ENCODE measurements at places on chromosomes 13 and 19. TPM values are rescaled to one million over a fixed set of nuclear protein-coding genes. Genes with fewer than 3 reads are reported as not detected.

Gene ZNF723
- total RNA-seq: not detected

Gene CLDND2
- total RNA-seq: 1.8 TPM

Gene LGI4
- 0.32 TPM for total RNA-seq

Gene ELOF1
- total RNA-seq: 49.2 TPM

Gene ZNF439
- 1.2 TPM for total RNA-seq

Gene RFPL4AL1
- not detected for total RNA-seq

- H3K4me3 ChIP-seq: peak overlapping the region; percentile 32
- DNase-seq: no peak
- peak overlapping the region; percentile 50 for H3K27ac ChIP-seq
- H3K27me3 ChIP-seq: no peaks in the 10 kb centered on the region
- peaks cover 3% of the 10 kb centered on the region for H3K36me3 ChIP-seq
Measured at GRCh38 chr13:51614350-51614786, 30.1 kb downstream of the WDFY2 start.

GRCh38 chr19:50465986-50466705, 10.2 kb upstream of the EMC10 start:
- H3K4me1 ChIP-seq: peaks cover under 1% of the 10 kb centered on the region
- H3K36me3 ChIP-seq: no peaks in the 10 kb centered on the region
- no peak overlapping the region for H3K27ac ChIP-seq

- H3K36me3 ChIP-seq: no peaks in the 10 kb centered on the region
- H3K27me3 ChIP-seq: peaks cover 5% of the 10 kb centered on the region
- H3K4me1 ChIP-seq: no peaks in the 10 kb centered on the region
Measured at GRCh38 chr19:13215572-13216380, 65.6 kb downstream of the IER2 start.

- H3K36me3 ChIP-seq: peaks cover 3% of the 10 kb centered on the region
- no peaks in the 10 kb centered on the region for H3K27me3 ChIP-seq
- peaks cover 4% of the 10 kb centered on the region for H3K4me1 ChIP-seq
- H3K27ac ChIP-seq: no peak overlapping the region
- no peak overlapping the region for H3K4me3 ChIP-seq
- no peak for DNase-seq
Measured at GRCh38 chr13:37811441-37811840, 58.1 kb downstream of the TRPC4 start.

- no peak overlapping the region for H3K4me3 ChIP-seq
- no peak for DNase-seq
- peak overlapping the region; percentile 71 for H3K27ac ChIP-seq
Measured at GRCh38 chr19:13057744-13058143, 44.9 kb downstream of the LYL1 start.

DNA sequence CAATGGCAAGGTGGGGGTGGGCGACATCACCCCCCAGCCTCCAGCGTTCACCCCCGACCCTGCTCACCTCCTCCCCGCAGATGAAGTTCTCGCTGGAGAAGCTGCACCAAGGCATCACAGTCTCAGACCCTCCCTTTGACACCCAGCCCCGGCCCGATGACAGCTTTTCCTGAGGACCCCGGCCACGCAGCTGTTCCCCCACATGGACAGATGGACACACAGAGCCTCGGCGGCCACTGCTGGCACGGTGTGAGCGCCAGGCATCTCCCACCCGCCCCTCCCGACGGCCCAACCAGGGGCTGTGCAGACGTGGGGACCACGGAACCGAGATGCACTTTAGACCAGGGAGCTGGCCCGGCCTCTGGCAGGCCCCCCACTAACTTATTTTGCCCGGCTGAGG, 4.3 kb upstream of the SCN1B start:
- H3K27me3 ChIP-seq: no peaks in the 10 kb centered on the region
- no peak overlapping the region for H3K27ac ChIP-seq
- H3K36me3 ChIP-seq: peaks cover 11% of the 10 kb centered on the region
- H3K4me3 ChIP-seq: no peak overlapping the region
- no peak for DNase-seq

GRCh38 chr13:30978981-30979956, 46.8 kb downstream of the TEX26 start:
- H3K4me3 ChIP-seq: no peak overlapping the region
- peaks cover 33% of the 10 kb centered on the region for H3K4me1 ChIP-seq
- no peaks in the 10 kb centered on the region for H3K27me3 ChIP-seq
- H3K27ac ChIP-seq: no peak overlapping the region
- H3K36me3 ChIP-seq: no peaks in the 10 kb centered on the region

GRCh38 chr13:74570834-74571233, 436.6 kb upstream of the KLF12 start:
- DNase-seq: no peak
- H3K4me1 ChIP-seq: peaks cover 20% of the 10 kb centered on the region
- H3K4me3 ChIP-seq: no peak overlapping the region
- H3K27me3 ChIP-seq: no peaks in the 10 kb centered on the region

DNA sequence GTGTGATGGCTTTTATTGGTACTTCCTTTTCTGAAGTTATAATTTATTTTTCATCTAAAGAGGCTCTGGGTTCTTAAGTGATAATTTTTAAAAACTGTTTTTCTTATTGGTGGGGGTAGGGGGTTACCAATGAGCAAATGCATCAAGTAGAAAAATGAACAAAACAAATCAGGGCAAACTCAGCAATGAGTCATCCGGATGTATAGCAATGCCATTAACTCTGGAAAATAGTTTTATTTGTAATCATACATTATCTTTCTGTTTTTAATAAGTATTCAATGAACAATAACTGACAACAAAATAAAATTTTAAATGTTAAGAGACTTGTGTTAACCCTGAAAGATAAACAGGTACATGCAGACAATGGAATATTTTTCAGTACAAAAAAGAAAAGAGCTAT, 67.6 kb downstream of the UFM1 start:
- DNase-seq: no peak
- H3K4me3 ChIP-seq: no peak overlapping the region
- H3K4me1 ChIP-seq: no peaks in the 10 kb centered on the region
- H3K36me3 ChIP-seq: no peaks in the 10 kb centered on the region
- H3K27ac ChIP-seq: no peak overlapping the region
- H3K27me3 ChIP-seq: peaks cover 16% of the 10 kb centered on the region

- H3K4me3 ChIP-seq: no peak overlapping the region
- H3K27me3 ChIP-seq: no peaks in the 10 kb centered on the region
- no peaks in the 10 kb centered on the region for H3K36me3 ChIP-seq
- peaks cover 23% of the 10 kb centered on the region for H3K4me1 ChIP-seq
- no peak for DNase-seq
Measured at GRCh38 chr13:49304356-49304755, 56.6 kb downstream of the CDADC1 start.

- no peaks in the 10 kb centered on the region for H3K36me3 ChIP-seq
- H3K27me3 ChIP-seq: no peaks in the 10 kb centered on the region
- peaks cover 5% of the 10 kb centered on the region for H3K4me1 ChIP-seq
- H3K4me3 ChIP-seq: no peak overlapping the region
- H3K27ac ChIP-seq: no peak overlapping the region
Measured at GRCh38 chr13:113117335-113117872, 5.2 kb upstream of the F10 start.

DNA sequence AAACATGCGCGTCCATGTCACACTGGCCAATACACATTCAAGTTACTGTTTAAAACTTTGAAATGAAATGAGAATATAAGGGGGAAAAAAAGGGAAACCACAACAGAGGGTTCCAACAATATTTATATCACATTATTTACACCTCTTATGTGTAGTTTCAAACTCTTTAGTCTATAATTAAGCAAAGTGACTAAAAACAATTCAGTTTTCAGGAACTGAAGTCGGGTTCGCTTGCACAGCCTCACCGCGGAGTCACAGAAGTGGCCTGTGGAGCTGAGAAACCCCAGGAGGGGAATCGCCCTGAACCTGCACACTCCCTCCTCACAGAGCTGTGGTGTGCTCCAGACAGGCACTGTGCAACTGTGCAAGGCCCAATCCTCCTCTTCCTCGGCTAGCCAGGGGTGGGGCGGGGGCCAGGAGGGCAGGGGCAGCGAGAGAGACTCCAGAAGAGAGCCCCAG, 75.9 kb downstream of the STK24 start:
- no peak overlapping the region for H3K4me3 ChIP-seq
- DNase-seq: peak; percentile 68
- H3K36me3 ChIP-seq: peaks cover 10% of the 10 kb centered on the region

DNA sequence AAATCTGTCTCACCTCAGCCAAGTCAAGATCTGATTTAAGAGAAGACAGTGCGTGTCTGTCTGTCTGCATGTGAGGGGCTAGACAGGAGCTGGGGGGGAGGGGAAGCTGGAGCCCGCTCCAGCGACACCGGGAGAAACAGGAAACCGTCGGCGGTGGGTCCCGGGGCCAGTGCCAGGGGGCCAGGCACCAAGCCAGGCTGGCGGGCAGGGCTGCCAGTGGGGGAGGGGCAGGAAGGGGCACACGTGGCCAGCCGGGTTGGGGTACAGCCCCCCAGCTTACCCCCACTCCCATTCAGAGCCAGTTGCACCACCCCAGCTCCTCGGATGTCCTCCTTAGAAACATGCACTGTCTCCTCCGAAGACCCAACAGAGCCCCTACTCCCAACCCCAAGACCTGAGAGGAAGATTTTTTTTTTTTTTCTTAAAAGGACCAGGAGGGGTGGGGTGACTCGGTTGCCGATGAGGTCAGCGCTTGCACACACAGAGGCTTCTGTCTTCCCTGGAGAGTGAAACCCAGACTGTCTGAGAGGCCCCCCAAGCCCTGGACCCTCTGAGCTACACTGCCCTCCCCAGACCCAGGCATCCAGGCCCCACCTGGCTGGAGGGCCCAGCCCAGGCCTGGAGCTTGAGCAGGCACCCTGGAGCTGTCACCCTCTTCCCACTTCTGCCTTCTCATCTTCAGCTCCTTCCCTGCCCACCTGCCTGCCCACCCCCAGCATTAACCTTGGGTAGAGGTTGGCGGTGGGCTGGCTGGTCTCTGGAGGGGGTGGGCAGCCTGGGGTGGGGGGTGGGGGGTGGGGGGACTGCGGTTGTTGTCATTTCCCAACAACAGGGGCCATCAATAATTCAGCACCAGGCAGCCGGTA, 4.0 kb downstream of the ERF start:
- peaks cover 48% of the 10 kb centered on the region for H3K4me1 ChIP-seq
- no peaks in the 10 kb centered on the region for H3K27me3 ChIP-seq
- peaks cover 2% of the 10 kb centered on the region for H3K36me3 ChIP-seq
- H3K27ac ChIP-seq: peak overlapping the region; percentile 47
- DNase-seq: no peak
- peak overlapping the region; percentile 54 for H3K4me3 ChIP-seq

DNA sequence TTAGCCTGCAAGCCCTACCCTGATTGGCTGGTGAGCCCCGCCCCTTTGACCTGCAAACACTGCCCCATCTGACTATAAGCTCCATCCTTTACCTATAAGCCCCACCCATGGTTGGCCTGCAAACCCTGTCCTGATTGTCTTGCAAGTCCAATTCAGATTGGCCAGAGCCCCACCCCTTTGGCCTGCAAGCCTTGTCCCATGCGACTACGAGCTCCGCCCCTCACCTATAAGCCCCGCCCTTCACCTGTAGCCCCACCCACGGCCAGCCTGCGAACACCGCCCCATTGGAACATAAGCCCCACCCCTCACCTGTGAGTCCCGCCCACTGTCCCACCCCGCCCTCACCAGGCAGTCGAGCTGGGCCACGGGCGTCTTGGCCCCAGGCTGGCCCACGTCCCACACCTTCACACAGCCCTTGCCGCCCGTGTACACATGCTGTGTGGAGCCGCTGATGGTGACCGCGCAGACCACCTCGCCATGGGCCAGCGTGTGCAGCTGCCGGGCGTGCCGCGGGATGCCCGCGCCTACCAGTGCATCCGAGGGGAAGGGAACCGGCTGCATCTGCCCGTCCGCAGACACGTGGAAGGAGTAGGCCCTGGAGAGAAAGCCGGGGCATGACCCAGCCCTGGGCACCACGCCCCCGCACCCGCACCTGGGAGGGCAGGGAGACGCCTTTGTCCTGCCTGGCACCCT, 22.9 kb downstream of the TLE2 start:
- no peak for DNase-seq
- no peak overlapping the region for H3K27ac ChIP-seq
- H3K4me3 ChIP-seq: no peak overlapping the region
- H3K4me1 ChIP-seq: no peaks in the 10 kb centered on the region
- no peaks in the 10 kb centered on the region for H3K36me3 ChIP-seq
- H3K27me3 ChIP-seq: peaks cover 4% of the 10 kb centered on the region

DNA sequence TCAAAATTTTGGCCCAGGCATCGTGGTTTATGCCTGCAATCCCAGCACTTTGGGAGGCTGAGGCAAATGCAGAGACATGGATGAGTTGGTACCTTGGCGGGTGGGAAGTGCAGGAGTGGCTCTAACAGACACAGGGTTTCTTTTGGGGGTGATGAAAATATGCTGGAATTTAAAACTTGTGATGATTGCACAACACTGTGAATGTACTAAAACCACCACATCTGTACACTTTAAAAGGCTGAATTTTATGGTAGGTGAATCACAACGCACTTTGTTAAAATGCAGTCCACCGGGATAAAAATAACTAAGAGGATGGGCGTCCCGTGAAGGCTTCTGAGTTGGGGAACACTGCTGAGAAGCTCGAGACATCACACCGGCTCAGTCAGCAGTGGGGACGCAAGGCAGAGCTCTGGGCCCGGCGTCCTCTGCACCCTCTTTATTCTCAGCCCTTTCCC, 47.1 kb downstream of the MLLT1 start:
- peaks cover 30% of the 10 kb centered on the region for H3K4me1 ChIP-seq
- peak overlapping the region; percentile 61 for H3K27ac ChIP-seq
- H3K36me3 ChIP-seq: peaks cover 7% of the 10 kb centered on the region
- H3K27me3 ChIP-seq: no peaks in the 10 kb centered on the region
- DNase-seq: no peak
- no peak overlapping the region for H3K4me3 ChIP-seq

GRCh38 chr19:8451885-8452284, 7.1 kb downstream of the HNRNPM start:
- peaks cover 27% of the 10 kb centered on the region for H3K36me3 ChIP-seq
- DNase-seq: no peak
- no peak overlapping the region for H3K4me3 ChIP-seq

- H3K36me3 ChIP-seq: no peaks in the 10 kb centered on the region
- H3K27me3 ChIP-seq: no peaks in the 10 kb centered on the region
- H3K27ac ChIP-seq: no peak overlapping the region
- no peaks in the 10 kb centered on the region for H3K4me1 ChIP-seq
- DNase-seq: peak; percentile 74
- H3K4me3 ChIP-seq: no peak overlapping the region
Measured at GRCh38 chr19:51460164-51460992, 2.1 kb upstream of the SIGLEC8 start.

DNA sequence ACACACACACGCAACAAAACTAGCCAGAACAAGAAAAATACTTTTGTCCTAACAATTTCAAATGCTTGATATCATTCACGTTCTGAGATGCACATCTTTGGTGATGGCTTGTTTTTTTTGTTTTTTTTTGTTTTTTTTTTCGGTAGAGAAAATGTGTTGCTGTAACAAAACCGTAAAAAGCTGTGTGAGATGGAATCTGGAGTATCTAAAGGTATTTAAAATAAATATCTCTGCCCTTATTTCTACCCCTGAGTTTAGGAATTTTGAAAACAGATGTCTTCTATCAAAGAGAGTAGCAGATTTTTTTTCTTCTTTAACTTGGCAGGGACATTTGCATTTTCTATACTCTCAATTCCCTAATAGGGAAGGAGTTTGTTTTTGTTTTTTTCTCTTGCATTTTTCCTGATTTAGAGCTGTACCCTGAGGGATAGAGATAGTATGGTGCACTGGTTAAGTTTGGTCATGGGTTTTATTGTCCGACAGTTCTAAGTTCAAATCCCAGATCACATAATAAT, 446.6 kb downstream of the KLF5 start:
- no peak overlapping the region for H3K27ac ChIP-seq
- H3K27me3 ChIP-seq: peaks cover 12% of the 10 kb centered on the region
- H3K36me3 ChIP-seq: no peaks in the 10 kb centered on the region
- no peak overlapping the region for H3K4me3 ChIP-seq

GRCh38 chr19:8392017-8392591, 1.9 kb downstream of the RAB11B start:
- H3K4me1 ChIP-seq: peaks cover 56% of the 10 kb centered on the region
- peaks cover 2% of the 10 kb centered on the region for H3K36me3 ChIP-seq
- no peak for DNase-seq
- H3K27me3 ChIP-seq: no peaks in the 10 kb centered on the region

- H3K27ac ChIP-seq: no peak overlapping the region
- no peaks in the 10 kb centered on the region for H3K4me1 ChIP-seq
Measured at GRCh38 chr13:113077566-113077952, 28.0 kb upstream of the F7 start.
